Omental fat pad (tissue), 4 donors: ENCODE measurements at places on chromosomes 4 and X. TPM values are rescaled to one million over a fixed set of nuclear protein-coding genes. Genes with fewer than 3 reads are reported as not detected.

SPANXC gene
- not detected for total RNA-seq

BCORL1 gene
- total RNA-seq, result 4.9 TPM

CDKL5 gene
- total RNA-seq, result 4.5 TPM

FAM156A gene
- 16.5 TPM for total RNA-seq

SLC7A11 gene
- 0.60 TPM for total RNA-seq

UGT2B15 gene
- total RNA-seq, result not detected

HSPA4L gene
- 4.6 TPM for total RNA-seq

MAGEA1 gene
- total RNA-seq, result not detected

SULT1E1 gene
- not detected for total RNA-seq

KCNE5 gene
- 3.8 TPM for total RNA-seq

BEX2 gene
- 13.1 TPM for total RNA-seq

CCKAR gene
- not detected for total RNA-seq

LRRC66 gene
- total RNA-seq, result 0.09 TPM

HTN1 gene
- not detected for total RNA-seq

SRPX gene
- 405 TPM for total RNA-seq

RHOH gene
- 5.8 TPM for total RNA-seq

AVPR2 gene
- total RNA-seq, result 0.74 TPM

STPG2 gene
- total RNA-seq, result not detected

SMARCA5 gene
- 25.5 TPM for total RNA-seq

POLN gene
- 4.7 TPM for total RNA-seq

FRMD7 gene
- not detected for total RNA-seq

KDR gene
- 145 TPM for total RNA-seq

NLRP2B gene
- not detected for total RNA-seq

HDAC8 gene
- total RNA-seq, result 24.9 TPM

GLUD2 gene
- 6.7 TPM for total RNA-seq

KLF8 gene
- total RNA-seq, result 18.9 TPM

RNF150 gene
- total RNA-seq, result 40.1 TPM

TRIML2 gene
- not detected for total RNA-seq

EDNRA gene
- total RNA-seq, result 6.4 TPM

TLR8 gene
- 6.3 TPM for total RNA-seq

ETNPPL gene
- not detected for total RNA-seq

UGT2B7 gene
- not detected for total RNA-seq

CENPI gene
- 0.65 TPM for total RNA-seq

TMPRSS11A gene
- total RNA-seq, result not detected

SLC6A14 gene
- not detected for total RNA-seq

F11 gene
- not detected for total RNA-seq

CSAG2 gene
- not detected for total RNA-seq

IGSF1 gene
- total RNA-seq, result 1.5 TPM

AKAP14 gene
- not detected for total RNA-seq

REPS2 gene
- 4.0 TPM for total RNA-seq

NPFFR2 gene
- total RNA-seq, result not detected

NPY2R gene
- not detected for total RNA-seq

CD40LG gene
- 0.50 TPM for total RNA-seq

IGFBP7 gene
- total RNA-seq, result 1,168 TPM

LRIT3 gene
- total RNA-seq, result 0.32 TPM

DUSP21 gene
- not detected for total RNA-seq

PI4K2B gene
- total RNA-seq, result 8.0 TPM

SRPX2 gene
- total RNA-seq, result 327 TPM

PPP2R3B gene
- 5.9 TPM for total RNA-seq

MAGEA2 gene
- not detected for total RNA-seq

PLXNB3 gene
- 13.2 TPM for total RNA-seq

NXF2 gene
- total RNA-seq, result not detected

PRKG2 gene
- total RNA-seq, result not detected

ANXA3 gene
- total RNA-seq, result 92.7 TPM

MGARP gene
- total RNA-seq, result 20.6 TPM

PHOX2B gene
- total RNA-seq, result not detected

GATA1 gene
- not detected for total RNA-seq

MXRA5 gene
- 5.8 TPM for total RNA-seq
